ENCODE measurements at places on chromosomes 2 and 18. TPM values are rescaled to one million over a fixed set of nuclear protein-coding genes. Genes with fewer than 3 reads are reported as not detected.

Gene CEP192
- polyA plus RNA-seq, result 17.0 TPM

Gene KANSL1L
- 2.8 TPM for polyA plus RNA-seq

DNA sequence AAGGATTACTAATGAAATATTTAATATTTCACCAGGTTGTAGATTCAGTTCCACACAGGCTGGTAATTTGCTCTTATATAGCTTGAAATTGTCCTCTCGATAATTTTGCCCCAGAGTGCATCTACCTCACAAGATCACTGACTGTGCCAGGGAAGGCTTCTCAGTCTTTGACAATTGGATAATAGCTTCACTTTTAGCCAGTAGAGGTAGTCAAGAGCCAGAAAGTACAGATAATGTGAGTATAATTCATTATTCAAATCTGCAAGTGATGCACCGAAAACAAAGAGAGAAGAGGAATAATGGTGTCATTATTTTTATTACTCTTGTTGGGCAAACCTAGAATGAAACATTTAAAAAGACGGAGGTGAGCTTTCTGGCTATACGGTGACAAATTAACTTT is 292.8 kb downstream of the EN1 start:
- no peak for DNase-seq

GRCh38 chr2:208112969-208113368 is 11.4 kb downstream of the CRYGD start:
- no peak for DNase-seq

DNA sequence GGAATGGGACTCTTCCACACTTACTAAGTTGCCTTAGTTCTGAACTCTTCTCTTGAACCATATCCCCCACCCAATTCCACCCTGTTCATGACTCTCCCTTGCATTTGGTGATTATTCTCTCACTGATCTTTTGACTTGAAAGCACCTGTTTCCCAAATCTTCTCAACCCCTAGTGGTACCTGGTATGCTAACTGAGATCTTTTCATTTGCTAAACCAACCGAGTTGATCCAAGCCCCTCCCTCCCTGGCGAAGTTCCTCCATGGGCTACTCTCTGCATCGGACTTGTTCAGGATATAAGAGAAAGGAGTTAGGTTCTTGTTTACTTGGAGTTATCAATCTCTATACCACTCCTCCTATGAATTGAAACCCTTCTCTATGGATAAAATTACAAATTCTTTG is 593.5 kb downstream of the BCL11A start:
- DNase-seq, result no peak

GRCh38 chr2:163771596-163771995 is 35.8 kb upstream of the FIGN start:
- no peak for DNase-seq

DNA sequence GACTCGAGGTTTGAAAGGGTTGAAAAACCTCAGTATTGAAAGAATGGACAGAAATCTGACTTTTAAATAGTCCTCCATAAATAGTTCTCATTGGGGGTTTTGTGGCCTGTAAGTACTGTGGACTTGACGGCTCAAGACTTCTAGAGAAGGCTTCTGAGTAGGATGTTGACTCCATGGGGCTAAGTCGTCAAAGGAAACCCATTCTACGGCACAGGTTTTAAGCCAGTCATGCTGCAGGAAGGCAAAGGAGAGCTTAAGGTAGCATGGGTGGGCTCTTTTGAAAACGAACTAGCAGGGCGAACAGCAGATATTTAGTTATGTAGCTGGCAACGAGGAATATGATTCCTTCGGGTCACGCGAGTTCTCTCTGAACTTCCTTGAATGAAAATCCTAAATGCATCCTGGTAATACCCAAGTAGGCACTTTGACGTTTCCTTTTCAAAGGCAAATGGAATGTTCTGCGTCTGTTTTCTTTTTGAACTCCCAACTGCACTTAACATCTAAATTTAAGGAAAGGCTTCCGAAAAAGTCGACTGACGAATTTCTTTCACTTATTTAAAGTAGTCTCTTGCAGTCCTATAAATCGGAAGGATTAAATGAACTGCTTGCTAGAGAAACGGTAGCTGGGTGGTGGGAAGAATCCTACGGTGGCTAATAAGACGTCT is 1.1 kb upstream of the NEDD4L start:
- no peak for DNase-seq

GRCh38 chr2:174796319-174796771 is 32.1 kb upstream of the CHRNA1 start:
- no peak for DNase-seq

DNA sequence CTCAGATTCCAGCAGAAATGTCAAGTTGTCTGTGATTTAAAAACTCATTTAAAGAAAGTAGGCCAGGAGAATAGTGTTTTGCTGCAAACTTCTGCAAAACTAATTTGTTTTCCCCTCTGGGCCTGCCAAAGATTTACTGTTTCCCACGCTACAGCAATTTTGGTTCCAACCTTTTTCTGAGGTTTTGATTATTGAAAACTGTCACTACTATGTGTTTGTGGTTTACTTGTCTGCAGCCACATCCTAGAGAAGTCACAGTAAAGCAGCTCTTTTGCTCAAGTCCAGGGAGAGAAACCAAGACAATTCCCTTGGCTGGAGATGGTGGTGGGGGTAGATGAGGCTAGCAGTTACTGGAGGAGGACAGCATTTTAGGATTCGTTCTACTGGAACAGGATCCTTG is 12.8 kb downstream of the IL1R2 start:
- DNase-seq, result no peak

- DNase-seq, result no peak
Observed at GRCh38 chr2:37324786-37325624, at the start of gene PRKD3. Gene PRKD3 (minus strand): TSS chr2:37324833. CDS start chr2:37316524, 8,309 bp downstream.

DNA sequence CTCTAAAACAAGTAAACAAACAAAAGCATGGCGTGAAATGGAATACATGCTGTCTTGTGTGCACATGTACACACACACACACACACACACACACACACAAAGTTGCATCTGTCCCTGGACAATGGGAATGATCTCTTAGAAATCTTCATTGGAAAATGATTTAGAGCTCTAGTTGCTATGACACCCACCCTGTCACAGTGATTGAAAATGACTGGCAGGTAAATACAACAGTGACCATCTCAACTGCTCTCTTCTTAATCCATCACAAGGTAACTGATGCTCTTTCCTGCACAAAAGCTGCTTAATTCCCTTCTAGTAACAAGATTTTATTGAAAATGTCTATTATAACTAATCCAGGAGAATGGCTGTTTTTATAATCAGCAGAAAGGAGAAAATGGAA is 1011.7 kb upstream of the GYPC start:
- no peak for DNase-seq

Measured in BJ (cell line).